Breast epithelium (tissue), 4 donors: ENCODE measurements at places on chromosomes 1 and 21. TPM values are rescaled to one million over a fixed set of nuclear protein-coding genes. Genes with fewer than 3 reads are reported as not detected.

The RRP15 gene
- total RNA-seq = 8.8 TPM

The TFAP2E gene
- 0.64 TPM for total RNA-seq

The PIGP gene
- total RNA-seq = 14.7 TPM

The MYOC gene
- total RNA-seq = 18.7 TPM

The DTL gene
- 0.29 TPM for total RNA-seq

DNA sequence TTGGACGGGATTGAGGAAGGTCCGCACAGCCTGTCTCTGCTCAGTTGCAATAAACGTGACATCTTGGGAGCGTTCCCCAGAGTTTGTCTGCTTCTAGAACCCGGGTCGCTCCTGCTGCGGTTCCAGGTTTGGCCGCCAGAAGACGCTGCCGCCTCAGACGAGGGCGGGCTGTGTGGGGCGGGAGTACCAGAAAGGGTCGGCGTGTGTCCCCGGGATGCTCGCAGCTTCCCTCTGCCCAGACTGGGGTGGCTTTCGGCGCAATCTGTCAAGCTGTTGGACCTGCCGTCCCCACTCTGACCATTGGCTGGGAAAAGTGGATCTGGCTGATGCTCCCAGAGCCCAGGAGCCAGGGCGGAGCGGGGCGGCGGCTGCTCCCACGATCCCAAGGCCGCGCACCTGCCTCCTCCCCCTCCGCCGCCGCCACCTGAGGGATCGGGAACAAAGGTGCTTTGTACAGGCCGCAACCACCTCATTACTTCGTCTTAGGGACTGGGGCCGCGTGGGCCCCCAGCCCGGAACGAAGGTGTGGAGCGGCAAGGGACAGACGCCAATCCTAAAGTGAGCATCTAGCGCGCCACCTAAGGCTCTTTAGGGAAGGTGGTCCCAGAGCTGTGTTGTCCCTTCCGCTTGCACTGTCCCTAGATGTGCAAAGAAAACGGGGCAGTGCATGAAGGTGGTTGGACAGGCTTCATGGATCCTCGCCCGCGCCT lies 683 bp upstream of the EFNA4 start:
- no peaks in the 10 kb centered on the region for H3K36me3 ChIP-seq
- H3K27ac ChIP-seq = peak overlapping the region; percentile 85
- H3K4me1 ChIP-seq = peaks cover 15% of the 10 kb centered on the region
- H3K27me3 ChIP-seq = no peaks in the 10 kb centered on the region
- DNase-seq = peak; percentile 69

DNA sequence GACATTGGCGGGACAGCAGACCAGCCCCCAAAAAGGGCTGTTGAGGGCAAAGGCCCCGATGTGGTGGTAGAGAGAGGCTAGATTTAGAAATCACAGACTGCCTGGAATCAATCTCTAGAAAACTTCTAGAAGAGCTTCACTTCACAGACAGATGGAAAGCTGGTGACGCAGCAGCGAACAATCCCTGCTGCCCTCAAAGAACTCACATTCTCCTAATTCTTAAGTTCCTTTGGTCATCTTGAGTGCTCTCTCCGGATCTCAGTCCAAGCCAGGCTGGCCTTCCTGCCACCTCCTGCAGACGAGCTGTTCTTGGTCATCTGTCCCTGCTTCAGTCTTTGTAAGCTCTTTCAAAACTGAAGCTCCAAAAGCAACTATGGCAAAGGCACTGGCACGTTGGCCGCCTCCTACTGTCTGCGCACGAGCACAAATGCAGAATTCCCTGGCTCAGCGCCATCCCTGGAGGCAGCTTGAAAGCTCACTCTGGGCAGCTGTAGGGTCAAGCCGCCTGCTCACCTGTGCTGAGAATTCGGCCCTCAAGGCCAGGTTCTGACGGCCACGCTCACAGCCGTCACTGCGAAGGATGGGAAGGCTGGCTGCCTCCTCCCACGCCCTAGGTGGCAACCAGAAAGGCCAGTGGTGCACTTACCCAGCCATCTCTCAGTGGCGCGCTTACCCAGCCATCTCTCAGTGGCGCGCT lies 110.6 kb downstream of the NPHP4 start:
- no peak overlapping the region for H3K4me3 ChIP-seq
- no peak overlapping the region for H3K27ac ChIP-seq

GRCh38 chr1:151756291-151756690 lies 7.0 kb downstream of the MRPL9 start:
- H3K27me3 ChIP-seq = no peaks in the 10 kb centered on the region
- no peaks in the 10 kb centered on the region for H3K4me1 ChIP-seq
- no peaks in the 10 kb centered on the region for H3K36me3 ChIP-seq
- H3K4me3 ChIP-seq = no peak overlapping the region
- no peak for DNase-seq

- peak overlapping the region; percentile 70 for H3K4me3 ChIP-seq
- no peaks in the 10 kb centered on the region for H3K27me3 ChIP-seq
- H3K27ac ChIP-seq = peak overlapping the region; percentile 78
- DNase-seq = peak; percentile 72
Measured at GRCh38 chr1:227946624-227947385, 927 bp downstream of the WNT9A start.

DNA sequence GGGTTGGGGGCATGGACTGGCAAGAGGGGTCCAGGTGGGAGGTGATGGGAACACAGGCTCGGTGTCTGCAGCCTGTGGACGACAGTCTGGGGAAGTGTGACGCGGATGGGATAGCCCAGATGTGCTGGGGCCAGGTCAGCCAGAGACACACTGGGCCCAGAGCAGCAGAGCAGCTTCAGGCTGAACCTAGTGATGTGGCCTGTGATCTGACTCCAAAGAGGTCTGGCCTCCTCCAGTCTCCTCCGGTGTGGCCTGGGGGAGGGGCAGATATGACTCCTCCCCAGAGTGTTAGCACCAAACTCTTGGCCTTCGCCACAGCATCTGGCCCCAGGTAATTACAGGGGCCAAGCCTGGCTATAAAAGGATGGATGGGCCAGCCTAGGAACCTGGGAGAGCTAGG lies 13.5 kb downstream of the EFNA3 start:
- no peak overlapping the region for H3K27ac ChIP-seq
- H3K4me3 ChIP-seq = no peak overlapping the region
- DNase-seq = no peak
- H3K36me3 ChIP-seq = no peaks in the 10 kb centered on the region

- no peak overlapping the region for H3K27ac ChIP-seq
- H3K27me3 ChIP-seq = no peaks in the 10 kb centered on the region
- H3K4me1 ChIP-seq = no peaks in the 10 kb centered on the region
- H3K36me3 ChIP-seq = no peaks in the 10 kb centered on the region
Measured at GRCh38 chr1:186099336-186100104, 275.5 kb downstream of the TPR start.
